ENCODE measurements at places on chromosomes 4 and X. TPM values are rescaled to one million over a fixed set of nuclear protein-coding genes. Genes with fewer than 3 reads are reported as not detected.

The TRIML2 gene
- 0.15 TPM for polyA plus RNA-seq

The ADH6 gene
- not detected for polyA plus RNA-seq

The CT45A3 gene
- not detected for polyA plus RNA-seq

The PALLD gene
- 10.4 TPM for polyA plus RNA-seq

The HERC6 gene
- polyA plus RNA-seq = 1.9 TPM

The S100P gene
- 0.06 TPM for polyA plus RNA-seq

- H3K27ac ChIP-seq = no peak overlapping the region
- no peak overlapping the region for H3K4me3 ChIP-seq
- no peaks in the 10 kb centered on the region for H3K4me1 ChIP-seq
- H3K36me3 ChIP-seq = no peaks in the 10 kb centered on the region
- no peak for DNase-seq
Measured at GRCh38 chr4:6229095-6229494, 28.7 kb upstream of the JAKMIP1 start.

GRCh38 chrX:103293118-103293517 is 16.6 kb upstream of the TCEAL5 start:
- H3K27ac ChIP-seq = no peak overlapping the region
- no peaks in the 10 kb centered on the region for H3K4me1 ChIP-seq
- DNase-seq = no peak
- no peak overlapping the region for H3K4me3 ChIP-seq
- H3K36me3 ChIP-seq = no peaks in the 10 kb centered on the region
- H3K27me3 ChIP-seq = peaks cover 5% of the 10 kb centered on the region

DNA sequence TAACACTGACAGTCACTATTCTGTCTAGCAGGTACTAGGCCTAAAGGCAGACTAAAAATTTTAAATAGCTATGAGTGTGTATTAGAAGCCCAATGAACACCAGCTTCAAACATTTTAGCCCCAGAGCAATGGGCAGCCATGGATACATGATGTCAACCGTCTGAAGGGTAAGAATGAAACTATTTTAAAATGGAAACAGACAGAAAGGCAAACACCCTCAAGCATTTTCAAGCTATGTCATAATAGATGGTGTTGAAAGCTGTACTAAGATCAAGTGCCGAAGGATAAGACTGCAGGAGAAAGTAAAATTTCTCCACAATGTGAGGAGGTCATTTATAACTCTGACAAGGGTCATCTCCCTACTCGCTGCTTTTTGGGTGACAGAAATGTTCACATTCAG is 225.0 kb downstream of the COL25A1 start:
- H3K27ac ChIP-seq = no peak overlapping the region
- DNase-seq = no peak
- H3K4me1 ChIP-seq = peaks cover 18% of the 10 kb centered on the region
- H3K4me3 ChIP-seq = no peak overlapping the region
- no peaks in the 10 kb centered on the region for H3K36me3 ChIP-seq
- no peaks in the 10 kb centered on the region for H3K27me3 ChIP-seq

- no peaks in the 10 kb centered on the region for H3K27me3 ChIP-seq
- peaks cover 3% of the 10 kb centered on the region for H3K36me3 ChIP-seq
- no peaks in the 10 kb centered on the region for H3K4me1 ChIP-seq
- H3K27ac ChIP-seq = no peak overlapping the region
Measured at GRCh38 chrX:104130808-104131207, 18.5 kb downstream of the ZCCHC18 start.

GRCh38 chr4:11675051-11675800 is 246.5 kb upstream of the HS3ST1 start:
- no peaks in the 10 kb centered on the region for H3K36me3 ChIP-seq
- H3K27me3 ChIP-seq = no peaks in the 10 kb centered on the region
- no peak for DNase-seq
- no peak overlapping the region for H3K4me3 ChIP-seq

GRCh38 chrX:27591938-27592337 is 1.8 kb downstream of the DCAF8L2 start:
- H3K4me1 ChIP-seq = no peaks in the 10 kb centered on the region
- no peak for DNase-seq
- H3K4me3 ChIP-seq = no peak overlapping the region
- H3K27me3 ChIP-seq = no peaks in the 10 kb centered on the region
- no peaks in the 10 kb centered on the region for H3K36me3 ChIP-seq

DNA sequence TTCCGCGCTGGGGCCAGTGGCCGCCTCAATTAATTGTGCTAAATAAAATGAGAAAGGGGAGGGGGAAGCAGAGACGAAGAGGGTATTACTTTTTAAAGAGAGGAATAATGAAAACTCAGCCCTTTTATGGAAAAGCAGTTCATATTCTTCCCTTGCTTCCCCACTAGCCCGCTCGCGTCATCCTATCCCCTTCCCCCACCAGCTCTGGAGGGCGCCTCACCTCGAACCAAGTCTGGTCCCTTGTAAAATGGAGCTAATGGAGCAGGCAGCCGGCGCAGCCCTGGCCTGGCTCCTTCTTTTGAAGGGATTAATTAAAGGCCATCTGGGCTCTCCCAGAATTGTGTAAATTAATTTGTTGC is 511 bp upstream of the NKX6-1 start:
- H3K4me3 ChIP-seq = no peak overlapping the region
- DNase-seq = no peak
- H3K27me3 ChIP-seq = peaks cover 81% of the 10 kb centered on the region
- H3K27ac ChIP-seq = no peak overlapping the region

GRCh38 chrX:107484002-107484726 is 34.7 kb downstream of the FRMPD3 start:
- no peak for DNase-seq
- H3K27ac ChIP-seq = no peak overlapping the region
- H3K27me3 ChIP-seq = no peaks in the 10 kb centered on the region
- no peaks in the 10 kb centered on the region for H3K4me1 ChIP-seq

DNA sequence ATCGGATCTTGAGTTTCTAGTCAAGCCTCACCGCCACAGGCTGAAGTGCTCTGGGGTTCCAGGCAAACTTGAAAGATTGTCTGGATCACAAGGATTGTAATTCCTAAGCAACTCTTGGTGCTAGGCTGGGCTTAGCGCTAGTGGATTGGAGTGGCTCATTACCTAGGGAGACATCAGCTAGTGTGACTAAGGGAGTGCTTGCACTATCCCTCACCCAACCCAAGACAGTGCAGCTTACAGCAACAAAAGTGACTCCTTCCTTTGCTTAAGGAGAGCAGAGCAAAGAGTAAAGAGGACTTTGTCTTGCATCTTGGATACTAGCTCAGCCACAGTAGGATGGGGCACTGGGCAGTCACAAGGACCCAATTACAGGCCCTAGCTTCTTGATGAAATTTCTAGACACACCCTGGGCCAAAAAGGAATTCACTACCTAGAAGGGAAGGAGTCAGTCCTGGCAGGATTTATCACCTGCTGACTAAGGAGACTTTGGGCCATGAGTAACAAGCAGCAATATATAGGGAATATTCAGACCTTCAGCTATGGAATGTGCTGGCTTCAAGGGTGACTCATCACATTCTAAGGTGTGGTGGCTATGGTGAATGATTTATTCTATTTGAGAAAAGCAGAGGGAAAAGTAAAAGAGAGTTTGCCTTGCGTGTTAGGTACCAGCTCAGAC is 1212.4 kb downstream of the PCDH18 start:
- peaks cover 5% of the 10 kb centered on the region for H3K4me1 ChIP-seq
- H3K4me3 ChIP-seq = no peak overlapping the region
- no peak overlapping the region for H3K27ac ChIP-seq
- H3K36me3 ChIP-seq = no peaks in the 10 kb centered on the region
- H3K27me3 ChIP-seq = no peaks in the 10 kb centered on the region

DNA sequence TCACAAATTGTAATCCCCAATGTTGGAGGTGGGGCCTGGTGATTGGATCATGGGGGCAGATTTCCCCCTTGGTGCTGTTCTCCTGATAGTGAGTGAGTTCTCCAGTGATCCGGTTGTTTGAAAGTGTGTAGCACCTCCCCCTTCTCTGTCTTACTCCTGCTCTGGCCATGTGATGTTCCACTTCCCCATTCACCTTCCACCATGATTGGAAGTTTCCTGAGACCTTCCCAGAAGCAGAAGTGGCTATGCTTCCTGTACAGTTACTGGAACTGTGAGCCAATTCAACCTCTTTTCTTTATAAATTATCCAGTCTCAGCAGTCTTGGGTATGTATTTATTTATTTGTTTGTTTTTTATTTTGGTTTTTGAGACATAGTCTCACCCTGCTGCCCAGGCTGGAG is 143.2 kb downstream of the CPE start:
- no peak overlapping the region for H3K4me3 ChIP-seq
- no peak overlapping the region for H3K27ac ChIP-seq
- H3K27me3 ChIP-seq = no peaks in the 10 kb centered on the region
- no peaks in the 10 kb centered on the region for H3K4me1 ChIP-seq
- DNase-seq = no peak

DNA sequence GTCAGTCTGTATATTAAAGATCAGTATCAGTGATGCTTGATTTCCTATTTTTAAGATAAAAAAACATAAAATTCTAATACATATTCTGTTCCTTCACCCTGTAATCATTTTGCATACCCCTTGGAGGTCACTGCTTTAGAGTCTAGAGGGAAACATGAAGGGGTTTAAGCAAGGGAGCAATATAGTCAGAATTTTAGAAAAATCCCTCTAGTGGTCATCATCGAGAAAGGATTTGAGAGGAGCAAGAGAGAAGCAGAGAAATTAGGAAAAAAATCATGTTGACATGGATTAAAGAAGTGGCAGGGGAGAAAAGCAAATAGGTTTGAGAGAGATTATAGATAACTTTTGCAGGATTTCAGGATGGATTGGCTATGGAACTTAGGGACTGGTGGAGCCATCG is 11.1 kb downstream of the APEX2 start:
- DNase-seq = no peak
- no peaks in the 10 kb centered on the region for H3K36me3 ChIP-seq
- no peaks in the 10 kb centered on the region for H3K27me3 ChIP-seq
- H3K27ac ChIP-seq = no peak overlapping the region
- H3K4me1 ChIP-seq = peaks cover 18% of the 10 kb centered on the region

DNA sequence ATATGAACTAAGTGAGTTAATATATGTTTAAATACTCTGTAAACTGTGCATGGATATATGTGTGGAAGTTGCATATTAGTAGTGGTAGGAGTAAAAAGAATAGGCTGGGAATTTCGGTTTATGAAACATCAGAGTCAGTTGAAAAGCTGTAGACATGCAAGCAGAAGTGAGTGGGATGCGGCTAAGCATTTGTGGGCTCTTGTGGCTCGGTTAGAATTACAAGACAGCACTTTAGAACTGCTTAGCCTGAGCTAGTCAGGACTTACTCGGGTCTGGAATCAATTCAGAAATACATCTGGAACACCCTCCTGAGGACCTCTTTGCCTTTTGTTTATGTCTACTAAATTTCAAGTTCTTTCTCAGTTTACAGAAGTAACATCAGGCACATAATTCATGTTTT is 93.6 kb downstream of the AFF2 start:
- no peak overlapping the region for H3K27ac ChIP-seq
- H3K36me3 ChIP-seq = no peaks in the 10 kb centered on the region
- H3K27me3 ChIP-seq = no peaks in the 10 kb centered on the region

DNA sequence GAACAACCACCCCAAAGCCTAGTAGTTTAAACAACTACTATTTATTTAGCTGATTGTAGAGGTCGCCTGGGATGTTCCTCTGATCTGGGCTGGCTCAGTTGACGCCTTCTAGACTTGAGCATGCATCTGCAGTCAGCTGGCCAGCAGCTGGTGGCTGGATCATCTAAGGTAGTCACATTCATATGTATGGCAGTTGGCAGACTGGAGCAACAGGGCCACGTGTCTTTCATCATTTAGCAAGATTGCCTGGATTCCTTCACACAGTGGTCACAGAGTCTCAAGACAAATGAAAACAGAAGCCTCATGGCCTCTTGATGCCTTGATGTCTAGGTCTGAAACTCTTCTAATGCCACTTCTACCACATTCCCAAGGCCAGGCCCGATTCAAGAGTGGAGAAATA is 220.6 kb upstream of the S100G start:
- no peak overlapping the region for H3K4me3 ChIP-seq
- H3K4me1 ChIP-seq = no peaks in the 10 kb centered on the region
- H3K27me3 ChIP-seq = no peaks in the 10 kb centered on the region
- no peaks in the 10 kb centered on the region for H3K36me3 ChIP-seq
